ENCODE measurements at places on chromosomes 1 and 21. TPM values are rescaled to one million over a fixed set of nuclear protein-coding genes. Genes with fewer than 3 reads are reported as not detected.

Gene RPE65
- not detected for total RNA-seq

Gene SERTAD4
- total RNA-seq: 11.8 TPM

GRCh38 chr1:58884706-58885661, 101.1 kb upstream of the JUN start:
- DNase-seq: no peak

DNA sequence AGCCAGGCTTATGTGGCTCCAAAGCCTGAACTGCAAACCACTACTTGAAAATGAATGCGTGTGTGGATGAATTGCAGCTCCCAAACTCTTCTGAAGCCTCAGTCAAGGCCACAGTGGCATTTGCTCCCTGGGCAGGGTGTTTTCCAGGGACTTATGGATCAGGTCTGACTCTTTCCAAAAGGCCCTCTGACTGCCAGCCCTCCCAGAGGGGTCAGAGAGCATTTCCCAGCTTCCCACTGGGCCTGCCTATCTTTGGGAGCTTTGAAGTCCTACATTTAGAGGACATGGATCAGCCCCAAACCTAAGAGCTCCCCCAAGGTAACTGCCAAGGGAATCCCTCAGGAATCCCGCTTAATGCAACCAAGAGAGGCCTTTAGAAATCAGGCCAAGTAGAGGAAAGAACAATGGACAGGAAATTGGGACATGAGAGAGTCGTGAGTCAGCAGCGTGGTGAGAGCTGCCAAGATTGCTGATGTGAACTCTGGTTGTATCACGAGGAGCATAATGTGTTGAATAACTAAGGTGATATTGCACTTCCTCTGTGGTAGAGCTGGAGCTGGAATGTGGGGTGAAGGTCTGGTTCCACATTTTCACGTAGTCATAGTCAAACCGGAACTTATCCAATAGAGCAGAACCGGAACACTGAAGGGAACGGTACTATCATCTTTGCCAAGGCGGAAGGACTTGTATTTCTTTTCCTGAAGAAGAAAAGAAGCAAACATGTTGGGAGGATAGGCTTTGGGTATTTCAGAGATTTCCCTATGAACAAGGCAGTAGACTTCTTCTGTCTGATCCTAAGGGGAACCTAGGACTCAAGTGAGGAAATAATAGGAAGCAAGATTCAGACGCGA, 99.4 kb upstream of the JUN start:
- peak; percentile 99 for DNase-seq

- no peak for DNase-seq
Measured at GRCh38 chr1:72394457-72394856, 112.1 kb upstream of the NEGR1 start.

GRCh38 chr21:45873866-45874265, 107.7 kb upstream of the COL6A1 start:
- DNase-seq: no peak

DNA sequence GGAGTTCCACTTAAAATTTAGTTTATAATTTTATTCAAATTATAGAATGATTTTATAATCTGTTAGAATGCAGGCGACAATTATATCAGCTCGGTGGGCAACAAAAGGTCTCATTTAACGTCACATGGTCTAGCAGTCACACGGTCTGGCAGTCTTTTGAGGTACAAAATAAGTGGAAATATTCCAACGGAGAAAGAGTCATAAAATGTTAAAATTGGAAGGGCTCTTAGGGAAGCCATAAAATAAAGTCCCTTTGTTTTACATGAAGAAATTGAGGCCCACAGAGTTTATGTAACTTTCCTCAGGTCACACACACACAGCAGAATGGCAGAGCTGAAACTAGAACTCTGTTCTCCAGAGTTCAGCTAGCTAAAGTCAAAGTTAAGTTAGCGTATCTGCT, 84.4 kb upstream of the QSOX1 start:
- DNase-seq: no peak

- no peak for DNase-seq
Measured at GRCh38 chr1:44025816-44026215, 5.4 kb downstream of the SLC6A9 start.

- no peak for DNase-seq
Measured at GRCh38 chr21:46171585-46171984, 12.7 kb downstream of the SPATC1L start.

- DNase-seq: no peak
Measured at GRCh38 chr1:186291271-186291670, 83.8 kb downstream of the TPR start.

DNA sequence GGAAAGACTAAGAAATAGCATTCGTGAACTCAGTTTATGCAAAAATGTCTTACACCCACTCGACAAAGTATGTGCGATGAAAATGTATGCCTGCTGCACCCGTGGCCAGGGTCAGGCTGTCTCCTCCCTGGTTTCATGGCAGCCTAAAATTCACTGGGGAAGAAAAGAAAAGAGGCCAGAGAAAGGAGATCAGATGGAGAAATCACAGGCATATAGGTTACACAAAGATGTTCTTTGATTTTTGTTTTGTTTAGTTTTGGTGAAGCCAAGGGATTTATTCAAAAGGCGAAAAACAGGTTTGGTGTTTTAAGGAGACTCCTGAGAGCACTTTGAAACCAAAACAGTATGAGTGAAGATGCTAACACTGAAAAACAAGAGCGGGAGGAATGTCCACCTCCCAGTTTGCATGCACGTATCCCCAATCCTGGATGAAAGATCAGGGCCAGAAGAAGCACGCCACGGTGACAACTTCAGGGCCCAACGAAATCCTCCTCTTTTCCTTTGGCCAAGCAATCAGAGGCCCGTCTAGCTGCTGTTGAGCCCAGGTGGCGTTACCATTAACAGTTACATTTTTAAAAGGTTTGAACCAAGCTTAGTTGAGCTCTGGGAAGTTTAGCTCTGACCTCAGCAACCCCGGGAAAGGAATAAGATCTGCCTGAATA, 992 bp upstream of the SSX2IP start:
- no peak for DNase-seq

DNA sequence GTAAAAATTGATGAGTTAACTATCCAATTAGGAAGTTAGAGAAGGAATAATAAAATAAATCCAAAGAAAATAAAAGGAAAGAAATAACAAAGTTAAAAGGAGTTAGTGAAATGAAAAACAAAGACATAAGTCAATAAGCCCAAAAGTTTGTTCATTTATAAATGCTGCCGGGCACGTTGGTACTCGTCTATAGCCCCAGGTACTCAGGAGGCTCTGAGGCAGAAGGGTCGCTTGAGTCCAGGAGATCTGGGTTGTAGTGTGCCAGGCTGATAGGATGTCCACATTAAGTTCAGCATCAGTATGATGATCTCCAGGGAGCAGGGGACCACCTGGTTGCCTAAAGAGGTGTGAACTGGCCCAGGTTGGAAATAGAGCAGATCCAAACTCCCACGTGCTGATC, 35.5 kb upstream of the VANGL1 start:
- no peak for DNase-seq

DNA sequence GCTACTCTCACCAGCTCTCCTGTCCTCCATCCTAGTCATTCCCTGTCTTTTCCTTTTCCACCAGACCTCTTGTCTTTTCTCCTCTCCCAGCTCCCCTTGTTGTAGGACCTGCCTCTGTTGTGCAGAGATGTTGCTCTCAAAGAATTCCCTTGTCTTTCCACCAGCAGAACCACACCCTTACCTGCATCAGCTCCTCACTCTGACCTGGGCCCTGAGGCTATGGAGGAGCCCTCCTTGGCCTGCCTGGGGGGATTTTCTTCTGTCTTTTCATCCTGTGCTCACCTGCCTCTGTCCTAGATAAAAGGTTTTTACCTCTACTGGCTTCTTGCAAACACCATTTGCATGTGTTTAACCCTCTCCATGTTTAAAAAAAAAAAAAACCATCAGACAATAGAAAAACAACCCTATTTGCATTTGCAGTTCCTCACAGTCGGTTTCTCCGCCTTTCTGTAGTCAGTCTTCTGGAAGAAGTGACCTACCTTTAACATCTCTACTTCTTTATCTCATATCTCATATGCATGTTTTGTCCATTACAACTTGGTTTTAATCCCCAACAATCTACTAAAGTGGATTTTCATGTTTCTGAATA, 12.1 kb downstream of the FCRL5 start:
- no peak for DNase-seq

GRCh38 chr1:59414406-59415133, 117.7 kb downstream of the FGGY start:
- peak; percentile 62 for DNase-seq

All from HT1080 (cell line).